ENCODE measurements at places on chromosomes 11 and 22. TPM values are rescaled to one million over a fixed set of nuclear protein-coding genes. Genes with fewer than 3 reads are reported as not detected.
A peak's percentile ranks its signal among the peaks of the same experiment; 100 is the strongest.

- no peak for DNase-seq
These were observed 15.9 kb downstream of the MED15 start for GRCh38 chr22:20523086-20523983.

- DNase-seq, result no peak
These were observed 128.4 kb downstream of the OPCML start for GRCh38 chr11:133403900-133404299.

DNA sequence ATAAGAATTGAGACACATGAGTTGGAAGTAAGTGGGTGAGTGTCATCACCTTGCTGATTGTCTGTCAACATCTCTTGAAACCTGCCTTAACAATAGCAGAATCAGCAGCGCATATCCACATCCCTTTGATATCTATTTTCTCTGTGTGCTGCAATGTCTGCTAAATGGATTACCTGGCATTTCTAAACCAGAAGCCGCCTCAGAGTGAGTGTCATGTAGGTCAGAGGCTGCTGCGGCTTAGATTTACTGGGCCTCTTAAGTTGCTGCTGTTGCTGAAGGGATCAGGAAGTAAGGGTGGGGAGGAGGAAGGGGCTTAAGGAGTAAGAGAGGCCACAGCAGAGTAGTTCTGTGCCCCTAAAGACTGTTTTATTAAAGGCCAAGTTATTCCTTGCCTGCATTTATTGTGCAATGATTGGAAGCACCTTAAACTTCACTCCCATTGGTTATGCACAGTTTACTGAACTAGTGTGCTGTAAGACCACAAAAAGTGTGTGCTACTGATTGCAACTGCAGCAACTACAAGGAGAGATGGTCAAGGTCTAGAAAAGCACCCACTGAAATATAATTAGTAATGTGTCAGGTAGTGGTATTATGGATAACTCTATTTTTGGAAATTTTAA, 29.8 kb upstream of the TMEM41B start:
- DNase-seq, result no peak

DNA sequence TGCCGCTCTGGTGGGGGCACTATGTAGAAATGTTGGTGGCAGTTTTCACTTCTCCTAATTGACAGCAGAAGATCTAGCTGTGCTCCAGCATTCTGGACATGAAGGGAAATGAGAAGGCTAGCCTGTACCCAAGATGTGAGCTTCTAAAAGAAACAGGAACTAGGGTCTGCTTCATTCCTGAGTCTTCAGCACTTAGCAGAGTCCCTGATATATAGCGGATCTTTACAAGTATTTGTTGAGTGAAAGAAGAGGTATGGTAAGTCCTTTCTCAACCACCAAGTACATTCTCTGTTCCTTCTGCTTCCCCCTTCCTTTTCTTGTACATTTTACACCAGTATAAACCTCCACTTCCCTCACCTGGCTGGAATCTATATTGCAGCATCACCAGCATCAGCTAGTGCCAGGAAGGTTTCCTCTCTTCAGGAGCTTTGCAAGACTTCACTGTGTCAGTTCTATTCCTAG, 408.3 kb upstream of the CADM1 start:
- no peak for DNase-seq

Gene CELF1
- total RNA-seq, result 74.1 TPM

Gene RBMXL2
- not detected for total RNA-seq

Gene TRIM3
- 10.7 TPM for total RNA-seq

Gene ANGPTL5
- 1.3 TPM for total RNA-seq

GRCh38 chr22:45600790-45601730, 70.6 kb upstream of the ATXN10 start:
- DNase-seq, result no peak

DNA sequence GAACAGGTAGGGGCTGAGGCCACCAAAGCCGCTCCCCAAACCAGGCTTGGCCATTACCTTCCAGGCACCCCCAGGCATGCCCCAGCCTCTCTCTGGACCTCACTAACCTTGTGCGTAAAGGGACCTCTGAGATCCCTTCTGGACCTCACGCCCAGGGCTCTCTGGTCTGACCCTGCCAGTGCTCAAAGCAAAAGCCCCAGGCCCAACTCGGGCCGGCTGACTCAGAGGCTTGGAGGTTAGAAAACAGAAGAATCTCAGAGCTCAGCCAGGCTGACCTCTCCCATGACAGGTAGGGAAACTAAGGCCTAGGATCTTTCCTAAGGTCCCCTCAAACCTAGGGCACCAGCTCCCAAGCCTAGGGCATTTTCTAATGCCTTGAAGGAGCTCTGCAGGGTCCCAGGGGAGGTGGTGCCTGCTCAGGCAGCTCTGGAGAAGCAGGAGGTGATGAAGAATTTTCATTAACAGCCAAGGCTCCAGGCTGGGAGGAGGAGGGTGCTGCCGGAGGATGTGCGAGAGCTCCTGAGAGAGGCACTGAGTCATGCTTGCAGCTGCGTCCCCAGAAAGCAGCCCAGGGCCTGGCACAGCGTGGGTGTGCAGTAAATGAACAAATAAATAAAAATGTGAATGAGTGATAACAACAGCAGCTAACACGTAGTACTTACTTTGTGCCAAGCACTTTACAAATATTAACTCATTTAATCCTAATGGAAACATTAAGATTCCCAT, 25.6 kb downstream of the ARRB1 start:
- DNase-seq, result peak; percentile 45

Gene SAA4
- total RNA-seq, result not detected

Gene PLAAT5
- total RNA-seq, result 2.0 TPM

Gene OR5A1
- not detected for total RNA-seq

Gene INSC
- not detected for total RNA-seq

DNA sequence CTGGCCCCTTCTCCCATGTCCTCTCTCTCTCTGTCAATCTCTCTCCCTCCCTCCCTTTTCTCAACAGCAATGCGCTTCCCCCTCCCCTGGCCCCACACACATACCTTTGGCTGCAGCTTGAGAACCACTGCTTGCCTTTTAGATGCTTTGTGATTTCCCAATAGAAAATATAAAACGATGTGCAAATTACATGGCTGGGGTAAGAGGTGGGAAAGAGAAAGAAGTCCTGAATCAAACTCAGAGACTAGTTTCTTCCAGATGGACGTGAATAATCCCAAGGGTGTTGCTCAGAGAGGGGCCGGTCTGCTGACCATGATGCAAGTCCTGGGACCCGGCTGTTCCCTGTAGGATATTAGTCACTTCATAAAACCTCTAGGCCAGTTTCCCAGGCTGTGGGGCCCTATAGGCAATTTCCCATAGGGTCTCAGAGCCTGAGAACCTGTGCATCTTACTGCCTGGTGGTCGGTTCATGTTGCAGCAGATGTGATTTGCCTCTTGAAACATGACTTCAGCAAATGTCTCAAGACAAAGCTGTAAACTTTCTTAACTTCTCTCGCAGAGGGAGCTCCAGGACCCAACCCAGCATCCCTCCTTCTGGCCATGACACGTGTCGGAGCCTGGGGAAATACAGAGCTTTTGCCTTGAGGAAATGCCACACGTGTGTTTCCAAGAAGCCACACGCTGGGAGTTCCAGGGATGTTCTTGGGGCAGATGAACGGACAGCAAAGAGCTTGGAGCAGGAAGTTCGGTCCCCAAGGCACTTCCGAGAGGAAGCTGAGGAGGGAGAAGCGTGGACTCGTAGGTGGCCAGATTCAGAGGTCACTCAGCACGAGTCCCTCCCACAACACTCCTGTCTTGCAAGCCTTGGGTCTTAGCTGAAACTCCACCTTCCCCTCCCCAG, 34.5 kb upstream of the ETS1 start:
- DNase-seq, result peak; percentile 29

- DNase-seq, result no peak
These were observed 14.8 kb downstream of the FBXO7 start for GRCh38 chr22:32489377-32489776.

GRCh38 chr22:45918459-45919370, 58.2 kb downstream of the WNT7B start:
- DNase-seq, result no peak

Gene DDIAS
- 0.13 TPM for total RNA-seq

DNA sequence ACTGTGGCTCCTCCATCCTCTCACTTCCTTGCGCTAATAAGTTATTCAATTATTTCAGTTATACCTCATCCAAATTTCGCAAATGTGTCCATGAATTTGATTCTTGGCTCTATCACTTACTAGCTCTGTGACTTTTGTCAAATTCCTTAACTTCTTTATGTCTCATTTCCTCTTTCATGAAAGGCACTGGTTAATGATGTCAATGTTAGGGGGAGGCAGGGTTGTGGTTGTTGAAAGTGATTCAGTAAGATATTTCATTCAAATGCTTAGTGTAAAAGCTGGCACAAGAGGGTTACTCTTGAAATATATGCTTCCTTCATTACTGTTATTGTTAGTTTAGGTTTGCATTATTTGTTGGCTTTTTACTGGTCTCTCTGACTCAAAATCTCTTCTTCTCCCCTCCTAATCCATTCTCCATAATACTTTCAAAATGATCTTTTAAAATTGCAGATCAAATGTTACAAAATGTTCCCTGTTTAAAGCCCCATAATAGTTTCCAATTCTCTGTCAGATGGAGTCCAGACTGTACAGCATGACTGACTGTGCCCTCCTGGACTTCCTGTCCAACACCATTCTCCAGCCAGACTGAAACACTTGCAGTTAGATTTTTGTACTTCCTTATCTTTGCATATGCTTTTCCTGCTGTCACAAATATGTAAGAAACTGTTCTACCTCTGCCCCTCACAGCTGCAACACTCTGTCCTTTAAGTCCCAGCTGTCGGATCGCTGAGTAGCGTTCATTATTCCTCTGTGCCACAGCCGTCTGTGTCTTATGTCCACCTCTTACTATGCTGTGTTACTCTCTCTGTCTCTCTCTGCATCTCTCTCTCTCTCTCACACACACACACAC, 510.6 kb upstream of the RAG2 start:
- no peak for DNase-seq

GRCh38 chr22:37281646-37282384, 493 bp upstream of the CYTH4 start:
- DNase-seq, result no peak

Gene OR4D5
- total RNA-seq, result not detected

DNA sequence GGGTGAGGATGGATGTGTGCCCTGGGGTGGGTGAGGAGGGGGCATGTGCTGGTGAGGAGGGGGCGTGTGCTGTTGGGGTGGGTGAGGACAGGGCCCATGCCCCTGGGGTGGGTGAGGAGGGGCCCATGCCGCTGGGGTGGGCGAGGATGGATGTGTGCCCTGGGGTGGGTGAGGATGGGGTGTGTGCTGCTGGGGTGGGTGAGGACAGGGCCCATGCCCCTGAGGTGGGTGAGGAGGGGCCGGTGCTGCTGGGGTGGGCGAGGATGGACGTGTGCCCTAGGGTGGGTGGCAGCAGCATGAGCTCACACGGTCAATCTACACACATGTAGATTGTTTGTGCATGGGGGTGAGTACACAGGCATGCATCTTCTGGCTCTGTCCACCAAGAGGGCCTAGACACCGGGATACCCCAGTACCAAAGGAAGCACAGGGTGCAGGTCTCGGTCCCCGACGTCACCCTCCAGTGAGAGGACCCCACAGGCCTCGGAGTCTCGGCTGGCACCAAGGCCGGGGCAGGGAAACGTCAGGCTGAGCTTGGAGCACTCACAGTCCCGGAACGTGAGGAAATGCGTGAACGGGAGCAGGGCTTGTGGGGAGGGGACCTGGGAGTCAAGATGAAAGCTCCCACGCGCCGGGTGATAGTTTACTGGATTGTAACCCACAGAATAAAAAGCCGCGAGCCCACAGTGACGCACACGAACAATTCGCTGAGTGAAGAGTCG, 37.4 kb upstream of the TOLLIP start:
- no peak for DNase-seq

GRCh38 chr22:35450824-35451569, 51.1 kb downstream of the MCM5 start:
- DNase-seq, result no peak

- DNase-seq, result peak; percentile 61
These were observed 38.1 kb downstream of the MB start for GRCh38 chr22:35578836-35579575.

Gene WT1
- total RNA-seq, result 3.3 TPM

Gene BRSK2
- total RNA-seq, result 0.50 TPM

Gene FOLR1
- not detected for total RNA-seq

- no peak for DNase-seq
These were observed 333.3 kb downstream of the TTC28 start for GRCh38 chr22:28346308-28346707.

Gene HIRA
- 19.4 TPM for total RNA-seq

DNA sequence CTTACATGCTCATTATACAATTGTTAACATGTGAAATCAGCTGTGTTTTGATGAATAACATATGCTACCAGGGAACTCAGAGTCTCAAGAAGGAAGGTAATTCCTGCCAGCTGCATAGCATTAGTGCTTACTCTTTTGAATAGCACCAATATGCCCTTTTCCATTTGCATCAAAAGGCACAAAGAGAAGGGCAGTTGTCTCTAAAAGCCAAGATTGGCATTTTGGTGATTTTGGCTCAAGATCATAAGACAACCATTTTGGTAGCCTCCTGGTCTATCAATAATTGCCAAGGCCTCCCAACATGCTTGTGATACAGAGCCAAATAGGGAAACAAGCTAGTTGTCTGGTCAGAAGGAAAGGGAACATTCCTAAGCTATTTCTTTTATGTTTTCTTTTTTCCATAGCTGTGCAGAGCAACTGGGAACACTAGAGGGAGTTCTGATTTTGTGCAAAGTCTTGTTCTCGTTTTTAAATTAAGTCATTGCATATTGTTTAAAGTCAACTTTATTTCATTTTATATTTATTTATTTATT, 416.7 kb upstream of the CHORDC1 start:
- no peak for DNase-seq

DNA sequence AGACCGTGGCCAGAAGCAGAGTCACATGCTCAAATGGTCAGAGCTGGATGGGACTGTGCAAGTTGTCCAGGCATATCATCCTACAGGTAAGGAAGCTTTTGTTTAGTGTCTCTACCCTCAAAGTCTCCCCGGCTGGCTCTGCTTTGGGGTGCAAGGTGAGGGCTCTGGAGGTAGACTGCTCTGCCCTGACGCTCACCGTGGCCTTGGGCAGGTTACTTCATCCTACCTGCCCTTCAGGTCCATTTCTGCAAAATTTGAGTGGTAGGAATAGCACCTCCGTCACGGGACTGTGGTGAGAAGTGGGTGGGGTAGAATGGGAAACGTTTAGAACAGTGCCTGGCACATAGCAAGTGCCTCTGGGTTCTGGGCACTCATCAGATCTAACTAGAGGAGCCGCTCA, 42.2 kb downstream of the NAT10 start:
- DNase-seq, result no peak

DNA sequence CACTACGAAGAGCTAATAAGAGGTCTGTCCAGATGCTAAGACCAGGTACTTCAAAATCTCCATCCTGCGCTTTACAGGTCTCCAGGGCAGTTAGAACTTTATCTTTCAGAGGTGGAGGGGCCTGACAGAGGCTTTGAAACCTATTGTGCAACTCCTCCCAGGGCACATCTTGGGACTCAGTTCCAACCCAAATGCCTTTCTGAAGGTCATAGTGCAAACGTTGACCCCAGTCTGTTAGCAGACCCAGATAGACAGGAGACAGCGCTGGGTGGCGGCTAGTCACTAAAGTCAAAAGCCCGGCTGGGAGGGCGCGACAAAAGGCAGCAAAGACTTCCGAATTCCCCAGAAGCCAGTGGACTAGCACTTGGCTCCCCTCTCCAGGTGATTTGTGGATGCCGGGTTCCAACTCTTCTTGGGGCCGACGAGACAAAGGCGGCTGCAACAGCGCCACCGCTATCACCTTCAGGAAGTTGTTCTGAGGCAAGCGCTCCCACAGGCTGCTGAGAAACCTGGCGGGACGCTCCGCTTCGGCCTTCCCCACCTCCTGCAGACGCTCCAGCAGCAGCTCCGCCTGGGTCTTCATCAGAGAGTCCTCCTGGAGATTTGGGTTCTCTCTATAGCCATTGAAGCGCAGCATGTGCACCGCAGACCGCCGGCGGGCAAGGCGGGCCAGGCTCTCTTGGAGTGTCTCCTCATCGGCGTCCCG, 728 bp downstream of the FANCF start:
- peak; percentile 55 for DNase-seq

- DNase-seq, result no peak
These were observed 36.8 kb downstream of the OR10A6 start for GRCh38 chr11:7894251-7894650.

Gene FBLN1
- total RNA-seq, result 44.5 TPM

Measured in heart right ventricle (tissue), 16 donors.